ENCODE measurements at places on chromosomes 4 and X.

- peak; percentile 7 for DNase-seq
These were observed 772 bp downstream of the EOLA1 start for GRCh38 chrX:149541521-149542047.

DNA sequence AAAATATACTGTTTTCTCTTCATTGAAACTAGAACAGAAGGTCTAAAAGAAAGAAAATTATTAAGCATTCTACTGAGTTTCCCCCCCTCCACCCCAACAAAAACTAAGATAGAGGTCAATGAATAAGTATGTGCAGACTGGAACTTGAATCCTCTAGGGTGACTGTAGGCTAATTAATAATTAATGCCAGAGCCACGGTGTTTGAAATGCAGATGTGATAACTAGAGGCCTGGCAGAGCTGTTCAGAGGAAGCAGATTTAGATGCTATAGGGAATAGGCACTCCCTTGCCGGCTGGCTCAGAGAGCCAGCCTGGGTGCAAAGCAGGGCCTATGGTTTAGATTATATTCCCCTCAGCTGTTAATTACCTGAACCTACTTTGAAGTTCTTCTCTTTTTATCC lies 12.2 kb upstream of the POU3F4 start:
- no peak for DNase-seq

GRCh38 chr4:110085131-110085530 lies 113.3 kb downstream of the ELOVL6 start:
- DNase-seq = no peak

DNA sequence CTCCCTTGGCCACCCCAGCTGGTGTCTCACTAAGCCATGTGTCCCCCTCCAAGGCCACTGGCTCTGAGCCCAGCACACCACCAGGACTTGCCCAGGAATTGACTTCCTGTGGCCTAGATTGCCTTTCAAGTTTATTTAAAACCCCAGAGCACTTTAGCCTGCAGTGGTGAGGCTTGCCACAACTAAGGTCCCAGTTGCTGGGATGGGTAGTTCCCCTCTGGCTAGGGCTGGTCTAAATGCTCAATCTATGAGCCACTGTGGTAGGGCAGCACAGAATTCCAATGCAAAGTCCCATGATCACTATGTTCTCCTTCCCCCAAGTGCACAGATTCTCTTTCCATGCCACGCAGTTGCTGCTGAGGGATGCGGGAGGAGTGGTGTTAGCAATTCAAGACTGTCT lies 61.1 kb upstream of the HCCS start:
- no peak for DNase-seq

GRCh38 chr4:1798580-1799386 lies 5.7 kb downstream of the FGFR3 start:
- DNase-seq = no peak

DNA sequence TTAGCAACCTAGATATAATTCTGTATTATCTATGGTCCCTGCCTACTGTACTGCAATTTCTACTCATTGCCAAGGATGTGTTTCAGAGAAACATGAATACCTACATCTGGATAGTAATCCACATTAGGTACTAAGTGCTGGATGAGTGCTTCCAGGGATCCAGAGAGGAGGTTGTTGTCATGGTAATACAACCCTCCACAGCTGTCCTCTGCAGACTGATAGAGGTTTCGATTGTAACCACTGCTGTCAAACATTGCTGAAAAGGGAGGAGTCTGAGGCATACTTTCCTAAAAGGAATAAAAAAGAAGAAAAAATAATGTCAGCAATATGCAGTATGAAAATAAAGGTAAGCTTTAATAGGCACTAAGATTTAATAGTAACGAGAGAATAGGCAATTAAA lies 12.5 kb downstream of the RASGEF1B start:
- DNase-seq = no peak

- peak; percentile 71 for DNase-seq
These were observed 626 bp upstream of the FRAS1 start for GRCh38 chr4:78056265-78057129.

DNA sequence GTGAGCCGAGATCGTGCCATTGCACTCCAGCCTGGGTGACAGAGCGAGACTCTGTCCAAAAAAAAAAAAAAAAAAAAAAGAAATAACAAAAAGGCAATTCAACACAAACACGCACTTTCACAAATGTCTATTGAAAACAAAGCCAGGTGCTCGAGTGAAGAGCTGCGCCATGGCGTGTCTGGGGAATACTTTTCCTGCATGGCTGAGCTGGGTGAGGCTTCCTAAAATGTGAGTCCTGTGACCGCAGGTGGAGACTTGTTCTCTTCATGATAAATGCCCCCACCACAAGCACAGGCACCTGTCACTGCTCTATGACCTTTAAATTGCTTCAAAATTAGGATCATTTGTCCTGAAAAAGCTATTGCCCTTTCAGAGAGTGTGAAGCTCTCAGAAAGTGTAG lies 4.0 kb upstream of the ABLIM2 start:
- no peak for DNase-seq

GRCh38 chr4:32203340-32203739 lies 1483.2 kb downstream of the PCDH7 start:
- DNase-seq = no peak

DNA sequence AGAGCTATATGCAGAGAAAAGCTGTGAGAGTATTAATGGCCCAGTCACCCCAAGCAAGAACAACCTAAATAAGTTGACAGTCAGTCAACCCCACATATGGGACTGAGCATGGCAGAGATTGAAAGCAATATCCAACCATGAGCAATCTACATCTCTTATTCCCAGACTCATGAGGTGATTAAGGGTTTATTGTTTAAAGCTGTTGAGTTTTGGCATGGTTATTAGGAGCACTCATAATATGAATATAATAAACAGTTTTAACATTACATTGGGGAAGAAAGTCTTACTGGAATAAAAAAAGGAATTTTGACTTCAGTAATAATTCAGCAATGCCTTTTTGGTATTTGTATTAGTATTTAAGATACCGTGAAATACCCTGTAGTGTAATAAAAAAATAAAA lies 1627.4 kb downstream of the STIM2 start:
- DNase-seq = no peak

GRCh38 chr4:187478292-187479140 lies 517.1 kb upstream of the ZFP42 start:
- peak; percentile 76 for DNase-seq

DNA sequence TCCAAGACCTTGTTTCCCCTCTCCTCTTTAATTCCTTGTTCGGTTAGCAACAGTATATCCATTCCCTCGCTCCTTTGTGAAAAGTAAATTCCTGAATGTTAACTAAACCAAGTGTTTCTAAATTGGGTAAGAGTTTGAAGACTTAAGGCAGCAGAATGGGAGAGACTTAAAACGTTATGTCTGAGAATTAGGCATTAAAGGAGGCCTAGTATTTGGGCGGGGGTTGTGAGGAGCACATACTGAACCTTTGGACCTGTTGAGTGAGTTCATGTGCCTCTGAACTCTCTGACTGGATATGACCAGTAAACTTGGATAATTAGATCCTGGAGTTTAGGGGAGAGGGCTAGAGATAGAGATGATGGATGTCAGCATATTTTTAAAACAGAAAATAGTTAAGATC lies 1.2 kb downstream of the MSMO1 start:
- no peak for DNase-seq

DNA sequence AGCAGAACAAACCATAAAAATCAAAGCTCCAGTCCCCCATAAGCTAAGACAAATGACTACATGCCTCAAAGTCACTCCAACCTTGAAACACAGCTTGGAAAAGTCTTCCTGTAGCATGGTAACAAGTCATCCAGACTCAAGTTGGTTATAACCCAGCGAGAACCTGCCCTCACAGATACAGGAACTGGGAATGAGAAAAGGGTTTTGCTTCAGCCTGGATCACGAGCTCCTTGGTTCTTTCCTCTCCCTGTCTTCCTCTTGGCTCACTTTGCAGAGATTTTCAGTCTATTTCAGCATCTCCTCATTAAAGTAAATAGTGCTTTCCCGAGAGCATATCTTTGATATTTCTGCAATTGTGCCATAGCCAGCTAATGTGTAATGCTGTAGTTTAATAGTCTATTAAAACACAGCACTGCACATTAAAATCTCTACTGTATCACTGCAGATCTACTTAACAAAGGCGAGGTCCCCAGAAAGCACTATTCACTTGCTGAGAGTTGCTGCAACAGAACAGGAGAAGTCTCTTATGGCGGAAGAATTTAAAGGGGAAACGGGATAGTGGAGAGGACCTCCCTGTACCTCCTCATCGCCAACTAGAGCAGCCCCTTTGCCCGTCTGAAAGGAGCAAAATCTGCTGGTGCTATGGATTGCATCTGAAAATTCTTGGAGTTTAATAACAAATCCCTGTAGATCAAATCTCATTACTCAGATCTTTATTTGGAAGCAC lies 249.3 kb upstream of the GATB start:
- DNase-seq = no peak

GRCh38 chrX:11311706-11312105 lies 18.5 kb downstream of the AMELX start:
- no peak for DNase-seq

GRCh38 chr4:78767350-78767749 lies 8.8 kb upstream of the BMP2K start:
- DNase-seq = no peak

GRCh38 chr4:102817021-102817605 lies 10.2 kb downstream of the UBE2D3 start:
- no peak for DNase-seq

- no peak for DNase-seq
These were observed 126.9 kb downstream of the CBLL2 start for GRCh38 chrX:22399437-22400192.

DNA sequence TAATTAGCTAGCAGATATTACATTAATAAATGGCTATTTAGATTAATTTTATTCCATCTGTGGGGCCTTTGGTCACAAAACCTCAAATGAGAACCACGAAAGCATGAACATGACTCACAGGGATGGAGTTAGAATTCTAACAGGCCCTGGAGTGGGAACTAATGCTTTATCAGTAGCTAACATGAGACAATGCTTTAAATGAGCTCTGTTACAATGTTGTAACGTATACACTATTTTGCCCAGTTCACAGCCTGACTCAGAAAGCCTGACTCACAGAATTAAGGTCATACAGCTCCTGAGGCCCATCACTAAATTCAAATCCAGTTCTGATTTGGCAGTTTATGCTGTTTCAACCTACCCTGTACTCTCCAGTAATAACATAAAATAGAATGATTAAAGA lies 23.2 kb downstream of the VEGFC start:
- peak; percentile 74 for DNase-seq

DNA sequence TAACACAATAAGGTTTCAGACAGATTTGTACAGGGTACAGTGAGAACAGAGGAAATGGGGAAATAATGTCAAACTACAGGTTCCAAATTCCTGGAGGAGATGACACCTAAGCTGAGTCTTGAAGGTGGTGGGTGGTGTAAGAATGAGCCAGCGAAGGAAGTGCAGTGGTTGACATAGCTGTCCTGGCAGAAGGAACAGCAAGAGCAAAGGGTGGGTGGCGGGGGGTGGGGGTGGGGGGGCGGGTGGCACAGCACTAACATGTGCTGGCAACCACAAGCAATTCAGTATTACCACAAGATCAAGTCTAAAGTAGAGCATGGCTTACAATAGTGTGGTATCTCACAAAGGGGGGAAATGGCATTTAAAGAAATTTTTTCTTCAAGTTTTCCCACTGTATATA lies 13.1 kb upstream of the G3BP2 start:
- DNase-seq = no peak

DNA sequence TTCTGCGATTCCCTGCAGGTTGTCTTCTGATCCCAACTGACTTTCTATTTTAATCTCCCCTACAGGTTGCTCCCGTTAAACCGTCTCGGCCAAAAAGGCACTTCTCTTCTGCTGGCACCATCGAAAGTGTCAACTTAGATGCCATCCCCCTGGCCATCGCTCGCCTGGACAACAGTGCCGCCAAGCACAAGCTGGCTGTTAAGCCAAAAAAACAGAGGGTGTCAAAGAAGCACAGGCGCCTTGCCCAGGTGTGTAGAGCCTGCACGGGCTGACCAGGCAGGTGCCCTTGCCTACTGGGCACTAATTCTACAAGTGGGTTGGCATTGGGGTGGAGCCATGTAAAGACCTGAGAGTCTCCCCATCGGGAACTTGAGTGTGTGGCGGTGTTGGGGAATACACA lies 74.2 kb downstream of the AASDH start:
- no peak for DNase-seq

DNA sequence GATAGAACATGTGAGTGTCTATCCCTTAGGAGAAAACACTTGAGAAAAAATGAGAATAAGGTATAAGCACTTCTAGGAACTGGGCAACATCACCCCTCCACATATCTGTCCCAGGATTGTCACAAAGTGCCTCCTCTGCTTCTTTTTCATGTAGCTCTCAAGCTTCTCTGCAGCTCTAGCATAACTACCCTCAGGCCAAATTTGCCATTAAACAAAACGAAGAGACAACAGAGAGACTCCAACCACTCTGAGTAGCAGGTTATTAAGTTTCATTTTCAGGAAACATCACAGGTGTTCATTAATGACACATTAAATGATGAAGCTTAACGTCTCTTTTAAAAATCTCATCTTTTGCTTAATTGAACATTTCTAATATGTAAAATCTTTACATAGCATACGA lies 580.0 kb downstream of the GALNTL6 start:
- DNase-seq = no peak

DNA sequence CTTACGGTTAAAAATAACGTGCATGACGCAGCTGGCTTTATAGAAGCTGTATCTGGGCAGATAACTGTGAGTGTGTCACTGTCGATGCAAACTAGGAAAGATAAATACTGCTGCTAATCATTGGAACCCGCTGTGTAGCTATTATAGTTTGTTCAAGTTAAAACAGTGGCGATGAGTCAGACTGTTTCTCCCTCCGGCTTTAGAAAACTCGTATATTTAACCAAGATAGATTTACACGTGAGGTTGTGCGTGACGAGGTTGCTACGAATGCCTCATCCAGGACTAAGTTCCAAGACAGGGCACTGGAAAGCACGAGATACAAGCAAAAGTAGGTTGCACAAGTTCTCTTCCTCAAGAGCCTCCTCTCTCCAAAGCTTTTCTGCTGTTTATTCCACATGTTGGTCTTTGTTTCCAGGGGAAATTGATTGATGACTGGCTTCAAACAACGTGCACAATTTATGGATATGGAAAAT lies 270.7 kb downstream of the FBXW7 start:
- peak; percentile 67 for DNase-seq

DNA sequence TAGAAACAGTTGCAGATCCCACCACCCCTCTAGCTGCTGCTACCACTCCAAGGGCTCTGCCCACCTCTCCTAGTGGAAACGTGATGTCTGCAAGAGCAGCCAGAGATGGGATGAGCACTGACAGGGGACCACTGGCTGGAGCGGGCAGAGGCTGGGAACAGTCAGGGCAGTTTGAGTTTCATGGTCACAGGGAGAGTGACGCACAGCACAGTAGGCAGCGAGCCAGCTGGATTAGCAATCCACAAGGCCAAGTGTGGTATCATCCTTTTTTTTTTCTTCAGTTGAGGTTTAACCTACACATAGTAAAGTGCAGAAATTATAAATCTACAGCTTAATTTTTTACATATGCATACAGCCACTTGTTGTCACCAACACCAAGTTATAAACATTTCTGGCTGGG lies 6.4 kb upstream of the SCML2 start:
- DNase-seq = peak; percentile 13

DNA sequence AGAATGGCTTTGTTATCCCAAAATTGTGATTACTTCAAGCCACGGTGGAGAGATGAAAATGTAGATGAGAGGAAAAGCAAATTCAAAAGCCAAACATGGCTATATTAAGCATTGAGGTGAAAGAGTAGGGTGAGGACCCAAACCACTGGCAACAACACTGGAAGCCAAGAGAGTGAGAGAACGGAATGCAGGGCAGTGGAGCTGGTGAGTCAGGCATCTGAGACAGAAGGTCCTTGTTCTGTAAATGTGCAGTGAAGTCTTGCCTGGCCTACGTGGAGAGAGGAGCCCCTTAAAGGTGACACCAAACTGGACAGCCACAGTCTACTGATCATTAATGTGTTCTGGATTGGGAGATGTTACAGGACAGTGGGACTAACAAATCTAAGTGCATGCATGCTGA lies 22.8 kb upstream of the SEC24B start:
- DNase-seq = no peak
